ENCODE measurements at places on chromosomes 3 and 15.

GRCh38 chr3:66297260-66297873 is 76.6 kb downstream of the SLC25A26 start:
- DNase-seq: no peak

DNA sequence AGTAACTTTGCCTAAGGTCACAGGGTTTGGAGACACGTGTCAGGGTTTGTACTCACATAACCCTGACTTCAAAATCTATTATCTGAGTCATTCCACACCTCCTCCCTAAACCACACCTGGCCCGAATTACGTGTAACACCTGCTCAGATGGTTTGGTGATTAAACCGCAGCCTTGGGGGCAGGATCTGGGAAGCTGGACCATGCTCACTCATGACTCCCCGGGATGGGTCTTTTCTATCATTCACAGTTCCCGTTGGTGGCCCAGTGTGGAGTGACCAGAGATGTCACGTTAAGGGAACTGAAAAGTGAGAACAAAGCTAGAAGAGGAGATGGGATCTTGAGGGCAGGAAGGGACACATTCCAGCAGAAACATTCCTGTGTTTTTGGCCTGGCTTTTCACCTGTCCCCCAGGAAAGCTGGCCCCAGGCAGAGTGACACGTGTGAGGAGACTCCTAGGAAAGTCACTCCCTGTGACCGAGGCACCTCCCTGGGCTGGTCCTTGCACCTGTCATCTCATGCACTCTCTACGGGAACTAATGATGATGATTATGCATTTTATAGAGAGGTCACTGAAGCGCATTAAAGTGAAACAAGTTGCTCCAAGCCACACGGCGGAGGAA is 75.4 kb upstream of the POMGNT2 start:
- no peak for DNase-seq

GRCh38 chr3:77222701-77223100 is 182.8 kb downstream of the ROBO2 start:
- no peak for DNase-seq

GRCh38 chr15:68201153-68201878 is 3.8 kb downstream of the CALML4 start:
- DNase-seq: no peak

DNA sequence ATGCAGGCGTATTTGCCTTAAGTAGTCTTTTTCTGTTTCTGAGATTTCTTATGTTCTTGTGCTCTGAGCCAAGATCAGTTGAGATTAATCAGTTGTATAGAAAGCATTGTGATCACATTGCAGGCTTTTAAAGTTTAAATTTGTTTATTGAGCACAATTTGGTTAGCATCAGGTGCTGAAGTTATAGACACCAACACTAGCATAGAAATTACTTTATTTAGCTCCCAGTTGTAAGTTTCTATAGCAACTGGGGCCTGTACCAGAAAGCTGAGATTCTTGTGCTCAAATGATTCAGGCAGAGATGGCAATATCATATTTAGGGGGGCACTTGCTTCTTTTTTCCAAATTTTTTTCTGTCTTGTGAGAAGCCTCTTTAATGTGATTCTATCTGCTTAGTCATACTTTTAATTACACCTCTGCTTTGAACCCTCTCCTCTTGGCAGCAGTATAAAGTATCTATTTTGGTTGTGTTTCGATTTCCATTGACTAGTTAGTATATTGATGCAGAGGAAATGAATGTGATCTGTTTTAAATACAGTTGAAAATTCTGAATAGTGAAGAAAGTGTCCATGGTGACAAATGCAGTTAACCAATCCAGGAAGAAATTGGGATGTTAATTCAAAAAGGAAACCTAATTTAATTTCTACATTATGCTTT is 241.7 kb upstream of the GBE1 start:
- no peak for DNase-seq

GRCh38 chr3:115676336-115676735 is 53.0 kb downstream of the GAP43 start:
- DNase-seq: no peak
